ENCODE measurements at places on chromosomes 7 and 10.

DNA sequence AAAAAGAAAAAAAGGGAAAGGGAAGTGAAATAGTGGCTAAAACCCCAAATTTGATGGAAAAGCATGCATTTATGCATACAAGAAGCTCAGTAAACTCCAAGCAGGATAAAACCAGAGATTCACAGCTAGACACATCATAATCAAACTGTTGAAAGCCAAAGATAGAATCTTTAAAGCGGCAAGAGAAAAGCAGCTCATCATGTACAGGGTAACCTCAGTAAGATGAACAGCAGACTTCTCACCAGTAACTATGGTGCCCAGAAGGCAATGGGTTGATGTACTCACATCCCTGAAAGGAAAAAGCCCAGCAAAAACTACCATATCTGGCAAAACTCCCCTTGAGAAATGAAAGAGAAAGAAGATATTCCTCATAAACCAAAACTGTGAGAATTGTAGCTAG, 60.4 kb downstream of the TPST1 start:
- DNase-seq, result no peak

GRCh38 chr10:18473424-18474117, 177.8 kb downstream of the NSUN6 start:
- no peak for DNase-seq

GRCh38 chr7:52482076-52482475, 553.4 kb upstream of the POM121L12 start:
- no peak for DNase-seq

- no peak for DNase-seq
Observed at GRCh38 chr10:782751-783648, 93.5 kb upstream of the DIP2C start.

- no peak for DNase-seq
Observed at GRCh38 chr10:91462423-91462822, 52.3 kb downstream of the HECTD2 start.

GRCh38 chr10:61120805-61121204, 176.8 kb upstream of the RHOBTB1 start:
- no peak for DNase-seq

- DNase-seq, result no peak
Observed at GRCh38 chr7:129110258-129110981, 34.1 kb upstream of the TSPAN33 start.

DNA sequence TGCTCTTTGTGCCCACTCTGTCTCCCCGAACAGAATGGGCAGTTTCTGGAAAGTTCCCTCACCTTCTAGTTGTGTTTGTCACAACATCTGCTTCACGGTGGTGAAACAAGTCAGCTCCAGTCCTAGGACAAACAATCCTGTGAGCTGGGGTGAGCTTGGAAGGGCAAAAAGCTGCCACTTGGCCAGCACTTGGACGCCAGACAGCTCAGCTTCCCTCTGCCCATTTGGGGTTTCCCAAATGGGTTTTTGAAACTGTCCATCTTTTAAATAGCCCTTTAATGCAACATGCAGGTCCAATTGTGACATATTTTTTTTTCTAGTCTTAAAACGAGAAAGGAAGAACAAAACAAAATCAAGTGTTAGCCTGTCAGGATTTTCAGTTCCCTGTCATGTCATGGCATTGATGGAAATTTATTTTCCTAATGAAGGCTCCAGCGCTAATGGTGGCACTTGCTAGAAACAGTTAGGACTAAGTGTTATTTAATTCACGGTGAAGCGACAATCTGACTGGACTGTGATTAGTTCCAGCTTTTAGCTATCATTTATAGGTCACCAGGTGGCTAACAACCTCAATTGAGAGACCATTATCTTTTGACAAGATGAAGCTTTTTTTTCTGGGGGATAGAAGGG, 181.7 kb downstream of the MYOF start:
- DNase-seq, result no peak

DNA sequence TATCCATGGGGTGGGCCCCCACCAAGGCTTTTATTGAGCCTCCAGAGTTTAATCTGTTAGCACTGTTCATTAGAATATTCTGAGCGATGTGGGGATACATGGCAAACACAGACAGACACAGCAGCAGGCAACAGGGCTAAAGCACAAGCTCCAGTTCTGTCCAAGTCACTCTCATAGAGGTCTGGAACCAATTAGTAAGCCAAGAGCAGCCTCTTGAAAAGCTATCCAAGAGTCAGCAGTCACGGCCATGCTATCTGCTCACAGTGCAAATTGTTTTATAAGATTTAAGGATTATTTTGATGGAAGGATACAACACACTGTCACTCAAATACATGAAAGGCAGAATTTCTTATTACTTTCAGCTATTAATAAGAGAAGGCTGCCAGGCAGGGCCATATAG, 86.4 kb upstream of the DGKB start:
- no peak for DNase-seq

GRCh38 chr7:142248166-142249160, 9.4 kb downstream of the PRSS58 start:
- DNase-seq, result no peak

GRCh38 chr7:157337316-157338149, 729 bp downstream of the DNAJB6 start:
- DNase-seq, result no peak

- no peak for DNase-seq
Observed at GRCh38 chr7:155282671-155283070, 15.0 kb upstream of the INSIG1 start.

DNA sequence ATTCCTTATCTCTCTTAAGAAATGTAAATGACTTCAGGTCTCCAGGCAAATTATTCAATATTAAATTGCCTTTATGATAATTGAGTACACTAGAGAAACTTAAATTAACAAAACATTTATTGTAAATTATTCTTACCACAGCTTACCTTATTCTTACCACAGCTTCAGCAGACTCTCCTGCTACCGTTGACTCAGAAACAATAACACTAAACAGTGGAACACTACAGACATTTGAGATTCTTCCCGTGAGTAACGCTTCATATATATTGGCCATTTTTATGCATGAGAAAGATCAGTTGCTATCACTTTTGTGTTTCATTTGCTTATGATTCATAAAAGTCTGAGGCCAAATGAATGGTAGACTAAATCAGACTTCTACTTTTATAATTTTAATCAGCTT, 28.7 kb downstream of the TMEM243 start:
- no peak for DNase-seq
